ENCODE measurements at places on chromosomes 7 and 10.

GRCh38 chr10:131567279-131568162 lies 256.0 kb upstream of the TCERG1L start:
- no peaks in the 10 kb centered on the region for H3K27me3 ChIP-seq
- no peak overlapping the region for H3K27ac ChIP-seq
- H3K4me1 ChIP-seq: no peaks in the 10 kb centered on the region
- DNase-seq: no peak
- H3K4me3 ChIP-seq: no peak overlapping the region

DNA sequence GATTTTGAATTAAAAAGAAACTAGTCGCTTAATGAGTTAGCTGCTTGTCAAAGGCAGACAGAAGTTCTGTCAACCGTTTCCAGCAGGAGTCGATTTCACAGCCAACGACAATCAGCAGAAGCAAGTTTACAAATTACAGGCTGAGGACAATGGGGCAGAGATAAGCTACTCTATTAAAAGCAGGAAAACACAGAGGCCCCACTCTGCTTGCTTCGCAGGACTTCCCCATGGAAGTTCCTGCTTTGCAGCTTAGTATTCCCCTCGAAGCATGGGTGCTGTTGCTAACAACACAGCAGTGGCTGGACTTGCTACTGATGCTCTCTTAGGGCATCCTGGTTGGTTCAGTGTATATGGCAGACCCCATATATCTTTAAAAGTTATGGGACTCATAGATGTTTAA lies 50.8 kb upstream of the KLF6 start:
- no peak overlapping the region for H3K4me3 ChIP-seq
- no peak for DNase-seq
- no peak overlapping the region for H3K27ac ChIP-seq
- H3K36me3 ChIP-seq: no peaks in the 10 kb centered on the region
- H3K4me1 ChIP-seq: peaks cover 37% of the 10 kb centered on the region

GRCh38 chr7:27212497-27213432 lies 12.9 kb upstream of the HOXA13 start:
- no peak for DNase-seq
- H3K27ac ChIP-seq: no peak overlapping the region
- H3K4me1 ChIP-seq: peaks cover 7% of the 10 kb centered on the region

DNA sequence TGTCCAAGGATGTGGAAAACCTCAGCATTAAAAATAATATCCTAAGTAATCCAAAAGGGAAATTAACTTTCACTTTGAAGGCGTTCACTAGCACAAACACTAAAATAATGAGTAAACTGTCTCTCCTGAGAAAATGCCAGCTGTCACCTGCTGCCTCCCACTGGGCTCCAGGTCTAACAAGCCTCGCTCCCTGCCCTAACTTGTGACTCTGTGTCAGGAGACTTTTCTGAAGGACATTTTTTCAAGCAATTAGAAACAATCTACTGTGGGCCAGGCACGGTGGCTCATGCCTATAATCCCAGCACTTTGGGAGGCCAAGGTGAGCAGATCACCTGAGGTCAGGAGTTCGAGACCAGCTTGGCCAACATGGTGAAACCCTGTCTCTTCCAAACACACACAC lies 72.8 kb upstream of the GLCCI1 start:
- H3K4me3 ChIP-seq: no peak overlapping the region

DNA sequence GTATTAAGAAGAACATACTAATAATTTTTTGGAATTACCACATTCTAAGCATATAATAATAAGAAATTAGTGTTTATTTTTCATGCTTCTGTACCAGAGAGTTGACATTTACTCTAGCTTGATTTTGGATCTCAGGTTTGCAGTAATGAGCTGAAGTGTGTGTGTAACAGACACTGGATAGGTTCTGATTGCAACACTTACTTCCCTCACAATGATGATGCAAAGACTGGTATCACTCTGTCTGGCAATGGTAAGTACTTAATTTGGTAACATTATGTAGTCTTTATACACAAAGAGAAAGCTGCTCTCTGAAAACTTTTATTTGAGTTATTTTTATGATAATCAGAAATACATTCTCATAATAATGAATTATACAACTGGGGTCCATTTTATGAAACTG lies 54.1 kb downstream of the SRI start:
- no peak overlapping the region for H3K27ac ChIP-seq
- no peak overlapping the region for H3K4me3 ChIP-seq
- no peaks in the 10 kb centered on the region for H3K27me3 ChIP-seq
- DNase-seq: no peak

GRCh38 chr10:97648562-97649404 lies 8.3 kb downstream of the PI4K2A start:
- peak overlapping the region; percentile 53 for H3K27ac ChIP-seq
- peaks cover 15% of the 10 kb centered on the region for H3K36me3 ChIP-seq
- no peak overlapping the region for H3K4me3 ChIP-seq
- H3K4me1 ChIP-seq: peaks cover 16% of the 10 kb centered on the region
- H3K27me3 ChIP-seq: no peaks in the 10 kb centered on the region
- DNase-seq: peak; percentile 32

- H3K36me3 ChIP-seq: no peaks in the 10 kb centered on the region
- H3K27ac ChIP-seq: no peak overlapping the region
- no peak for DNase-seq
- no peak overlapping the region for H3K4me3 ChIP-seq
- no peaks in the 10 kb centered on the region for H3K4me1 ChIP-seq
- no peaks in the 10 kb centered on the region for H3K27me3 ChIP-seq
Observed at GRCh38 chr10:66457629-66458028, 468.2 kb upstream of the LRRTM3 start.

- peaks cover 14% of the 10 kb centered on the region for H3K36me3 ChIP-seq
- no peaks in the 10 kb centered on the region for H3K4me1 ChIP-seq
Observed at GRCh38 chr10:21638681-21639080, 104.6 kb downstream of the MLLT10 start.

- no peak overlapping the region for H3K27ac ChIP-seq
- DNase-seq: no peak
- no peak overlapping the region for H3K4me3 ChIP-seq
- H3K36me3 ChIP-seq: no peaks in the 10 kb centered on the region
- H3K27me3 ChIP-seq: peaks cover 6% of the 10 kb centered on the region
Observed at GRCh38 chr10:59687657-59688056, 22.0 kb downstream of the SLC16A9 start.

DNA sequence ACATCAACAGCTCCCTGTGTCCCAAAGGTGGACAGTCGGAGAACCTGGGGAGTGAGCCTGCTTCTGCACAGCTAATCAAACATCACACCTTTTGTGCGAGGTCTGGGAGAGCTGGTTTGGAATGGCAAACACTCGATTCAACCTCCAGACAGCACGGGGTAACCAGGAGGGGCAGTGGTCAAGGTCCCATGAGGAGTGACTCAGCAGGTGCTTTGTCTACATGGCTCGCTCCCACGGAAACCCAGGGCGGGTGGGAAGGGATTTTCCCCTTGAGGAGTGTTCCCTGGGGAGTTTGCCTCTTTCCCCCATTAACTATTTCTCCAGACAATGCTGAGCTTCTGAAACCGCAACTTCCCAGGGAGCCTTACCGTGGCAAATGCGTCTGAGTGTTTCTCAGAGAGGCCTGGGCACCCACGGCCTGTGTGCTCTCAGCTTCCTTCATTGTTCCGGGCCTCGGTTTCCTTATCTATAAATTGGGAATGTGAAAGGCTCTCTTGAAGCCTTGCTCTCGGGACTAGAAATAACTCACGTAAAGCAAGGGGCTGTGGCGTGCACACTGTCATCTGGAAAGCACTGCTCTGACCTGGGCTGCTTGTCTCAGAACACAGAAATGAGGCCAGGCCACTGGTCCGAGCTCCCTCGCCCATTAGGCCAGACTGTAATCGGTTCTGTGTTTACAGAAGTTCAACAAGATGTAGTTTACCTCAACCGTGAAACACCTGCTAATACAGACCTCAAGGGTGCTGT lies 14.0 kb upstream of the GTPBP4 start:
- peaks cover 5% of the 10 kb centered on the region for H3K36me3 ChIP-seq
- no peak for DNase-seq

Measured in activated naive CD4-positive, alpha-beta T cell treated with anti-CD3 and anti-CD28 coated beads, Interleukin-2, amount 10 ng/mL, durations not matched to agents 7 days and 5 days (primary cell).